ENCODE measurements at places on chromosomes 12 and 14.

DNA sequence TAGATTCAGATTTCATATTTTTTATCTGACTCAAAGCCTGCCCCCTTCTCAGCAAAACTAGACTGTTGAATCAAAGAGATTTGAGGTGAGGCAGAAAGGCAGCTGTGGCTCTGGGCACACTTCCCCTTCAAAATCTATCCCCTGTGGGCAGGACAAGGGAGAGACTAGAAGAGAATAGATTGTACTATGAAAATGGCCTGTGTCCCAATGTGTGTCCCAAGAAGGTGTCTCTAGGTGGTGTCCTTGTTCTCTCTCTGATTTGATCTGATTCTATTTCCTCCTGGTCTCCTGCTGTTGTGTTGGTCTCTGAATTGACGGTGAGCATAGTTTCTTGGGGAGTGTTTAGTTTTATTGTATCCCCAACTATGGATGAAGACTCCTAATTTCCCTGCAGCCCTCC, 565.8 kb upstream of the ATP2B1 start:
- no peak for DNase-seq

- DNase-seq, result no peak
Measured at GRCh38 chr14:36207500-36207899, 31.0 kb upstream of the PTCSC3 start.

DNA sequence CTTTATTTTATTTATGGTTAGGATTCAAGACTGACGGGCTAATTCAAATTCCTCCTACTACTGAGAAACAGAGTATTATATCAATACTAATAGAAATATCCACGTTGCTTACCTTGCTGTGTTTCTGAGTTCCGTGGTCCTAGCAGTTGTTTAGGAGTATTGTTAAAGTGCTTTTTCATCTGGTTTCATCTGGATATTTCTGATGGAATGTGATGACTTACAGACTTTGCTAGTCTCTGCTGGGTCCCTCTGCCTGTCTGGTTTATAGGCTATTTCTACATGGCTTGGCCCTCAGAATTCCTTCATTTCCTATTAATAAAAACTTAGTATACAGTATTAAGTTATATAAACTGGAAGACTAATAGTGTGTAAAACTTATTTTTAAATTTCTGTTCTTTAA, at the start of gene SMCO3:
Gene SMCO3, minus strand, starts transcription at position 169 of the 400 bp plus-strand sequence. CDS start 7,502 bp downstream, outside the sequence.
- DNase-seq, result no peak

DNA sequence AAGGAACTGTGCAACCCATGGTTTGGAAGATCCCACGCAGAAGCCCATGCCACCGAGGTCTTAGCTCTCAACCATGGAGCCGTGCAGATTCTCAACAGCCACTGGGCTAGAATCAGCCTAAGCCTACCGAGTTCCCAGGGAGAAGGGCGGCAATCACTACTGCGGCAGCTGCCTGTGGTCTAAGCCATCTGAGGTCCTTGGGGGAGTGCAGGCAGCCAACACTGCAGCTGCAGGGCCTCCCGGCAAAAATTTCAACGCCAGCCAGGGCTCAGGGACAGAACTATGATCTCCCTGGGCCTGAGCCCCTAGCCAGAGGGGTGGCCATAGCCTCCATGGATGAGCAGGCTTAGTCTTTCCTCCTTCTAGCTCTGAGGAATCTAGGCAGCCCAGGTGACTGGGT, 156.8 kb upstream of the CLEC14A start:
- no peak for DNase-seq

DNA sequence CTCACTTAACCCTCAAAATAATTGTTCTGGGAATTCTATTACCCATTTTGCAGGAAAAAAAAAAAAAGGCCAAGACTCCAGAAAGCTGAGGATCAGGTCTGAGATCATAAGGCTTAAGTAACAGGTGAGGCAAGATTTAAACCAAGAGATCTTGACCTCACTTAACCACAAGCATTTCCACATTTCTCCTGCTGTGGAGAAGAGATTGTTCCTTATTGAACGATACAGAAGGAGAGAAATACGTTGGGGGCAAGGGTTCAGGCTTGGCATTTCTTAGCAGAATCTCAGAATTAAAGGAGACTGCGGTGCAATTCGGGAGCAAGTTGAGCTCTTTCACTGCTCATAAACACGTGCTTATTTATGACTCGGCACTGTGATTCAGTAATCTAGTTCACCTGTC, 885.3 kb upstream of the TMEM132C start:
- no peak for DNase-seq

DNA sequence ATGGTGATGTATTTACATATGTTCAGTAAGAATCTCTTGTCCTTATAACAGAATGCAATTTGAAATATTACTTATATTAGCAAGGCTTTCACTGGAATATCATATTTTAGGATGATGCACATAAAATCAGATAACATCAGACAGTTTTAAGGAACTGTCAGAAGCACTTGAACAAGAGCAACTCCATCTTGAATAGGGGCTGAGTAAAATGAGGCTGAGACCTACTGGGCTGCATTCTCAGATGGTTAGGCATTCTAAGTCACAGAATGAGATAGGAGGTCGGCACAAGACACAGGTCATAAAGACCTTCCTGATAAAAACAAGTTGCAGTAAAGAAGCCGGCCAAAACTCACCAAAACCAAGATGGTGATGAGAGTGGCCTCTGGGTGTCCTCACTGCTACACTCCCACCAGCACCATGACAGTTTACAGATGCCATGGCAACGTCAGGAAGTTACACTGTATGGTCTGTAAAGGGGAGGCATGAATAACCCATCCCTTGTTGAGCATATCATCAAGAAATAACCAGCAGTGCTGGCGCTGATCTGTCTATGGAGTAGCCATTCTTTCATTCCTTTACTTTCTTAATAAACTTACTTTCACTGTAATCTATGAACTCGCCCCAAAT, 27.6 kb upstream of the ETV6 start:
- DNase-seq, result peak; percentile 62

- no peak for DNase-seq
Measured at GRCh38 chr14:62778852-62779251, 266.4 kb downstream of the KCNH5 start.

- DNase-seq, result no peak
Measured at GRCh38 chr12:51013441-51013840, 12.7 kb downstream of the SLC11A2 start.

GRCh38 chr14:76752744-76753143, 8.5 kb upstream of the VASH1 start:
- no peak for DNase-seq

DNA sequence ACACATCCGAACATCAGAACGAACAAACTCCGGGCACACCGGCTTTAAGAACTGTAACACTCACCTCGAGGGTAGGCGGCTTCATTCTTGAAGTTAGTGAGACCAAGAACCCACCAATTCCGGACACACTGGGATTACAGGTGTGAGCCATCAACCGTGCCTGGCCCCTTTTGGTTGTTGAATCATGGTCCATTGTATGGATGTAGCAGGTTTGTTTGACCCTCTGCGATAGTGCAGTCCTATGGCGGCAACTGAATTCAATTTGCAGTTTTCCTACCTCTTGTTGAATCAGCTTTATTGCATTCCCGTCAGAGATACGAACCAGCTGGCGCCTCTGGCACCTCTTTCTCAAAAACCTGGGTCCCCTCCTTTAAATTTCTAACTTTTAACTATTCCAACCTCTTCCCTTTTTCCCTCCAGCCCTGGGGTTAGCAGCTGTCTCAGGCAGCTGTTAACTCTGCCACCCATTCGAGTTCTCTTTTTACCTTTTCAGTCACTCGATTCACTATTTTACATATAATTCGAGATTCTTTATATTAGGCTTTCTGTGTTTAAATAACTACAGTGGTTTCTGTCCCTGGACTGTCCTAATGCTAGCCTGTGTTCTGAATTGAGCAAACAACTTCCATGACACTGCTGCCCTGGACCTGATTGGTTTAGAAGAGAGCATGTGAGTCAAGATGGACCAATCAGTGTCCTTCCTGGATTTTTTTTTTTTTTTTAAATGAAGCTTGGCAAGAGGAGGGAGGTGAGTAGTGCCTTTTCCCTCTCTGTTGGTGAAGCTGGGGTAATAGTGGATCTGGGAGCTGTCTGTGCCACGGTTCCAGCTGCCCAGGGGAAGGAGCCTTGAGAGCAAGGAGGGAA, 261.5 kb downstream of the PCNX1 start:
- DNase-seq, result no peak

- no peak for DNase-seq
Measured at GRCh38 chr12:18851271-18851670, 113.4 kb downstream of the CAPZA3 start.

DNA sequence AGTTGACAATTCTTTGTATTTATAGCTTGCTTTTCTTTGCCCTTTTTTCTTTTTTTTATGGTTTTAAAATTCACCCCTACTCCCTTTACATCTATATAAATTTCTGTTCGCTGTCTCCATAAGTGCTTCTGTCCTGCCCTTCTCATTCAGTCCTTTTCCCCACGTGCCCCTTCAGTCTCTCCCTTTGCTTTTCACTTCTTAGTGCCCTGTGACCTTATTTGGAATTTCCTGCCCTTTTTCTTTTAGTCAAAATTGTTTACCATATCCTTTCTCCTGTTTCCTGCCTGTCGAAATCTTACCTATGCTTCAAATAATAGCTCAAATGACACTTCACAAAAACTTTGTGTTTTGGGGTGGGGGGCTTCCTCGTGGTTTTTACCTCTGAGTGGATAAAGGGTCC, 6.0 kb downstream of the TMX1 start:
- no peak for DNase-seq

DNA sequence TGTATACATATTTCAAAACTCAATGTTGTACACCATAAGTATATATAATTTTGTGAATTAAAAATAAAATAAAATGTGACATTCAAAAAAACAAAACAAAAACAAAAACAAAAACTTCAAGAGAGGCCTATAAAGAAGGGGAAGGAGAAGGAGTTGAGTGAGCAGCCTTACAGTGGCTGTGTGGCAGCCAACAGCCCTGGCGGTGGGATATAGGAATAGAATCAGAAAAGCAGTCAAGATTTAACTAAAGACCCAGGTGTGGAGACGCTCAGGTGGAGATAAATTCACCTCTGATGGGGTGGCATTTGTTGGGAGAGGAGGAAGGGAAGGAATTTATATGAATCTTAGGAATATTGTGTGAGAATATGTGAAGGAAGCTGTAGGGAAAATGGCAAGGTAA, 41.8 kb upstream of the E2F7 start:
- no peak for DNase-seq

DNA sequence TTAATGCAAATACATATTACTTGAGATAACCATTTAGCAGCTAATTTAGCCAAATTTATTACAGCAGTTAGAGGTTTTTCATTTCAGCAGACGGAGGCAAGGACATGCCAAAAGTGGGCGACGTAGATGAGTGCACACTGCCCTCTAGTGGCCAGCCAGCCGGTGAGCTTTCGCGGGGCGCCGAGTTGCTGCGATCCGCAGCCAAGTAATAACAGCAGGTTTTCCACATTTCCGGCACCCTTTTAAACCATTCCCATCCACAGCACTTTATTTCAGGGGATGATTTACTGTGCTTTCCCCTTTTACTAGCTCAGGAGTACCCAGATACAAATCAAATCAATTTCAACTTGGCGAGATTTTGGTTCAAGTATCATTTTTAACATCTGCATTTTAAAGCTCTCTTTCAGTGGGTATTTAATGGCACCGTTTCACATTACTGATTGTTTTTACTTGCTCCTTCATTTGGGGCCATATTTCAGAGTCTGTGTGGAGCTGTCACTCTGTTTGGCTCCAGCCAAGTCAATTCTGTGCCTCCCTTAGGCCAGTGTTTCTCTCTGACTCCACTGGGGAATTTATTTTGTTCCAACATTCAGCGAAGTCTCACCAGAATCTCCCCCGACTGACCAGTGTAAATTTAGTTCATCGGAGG, 158.0 kb downstream of the EGLN3 start:
- peak; percentile 61 for DNase-seq

DNA sequence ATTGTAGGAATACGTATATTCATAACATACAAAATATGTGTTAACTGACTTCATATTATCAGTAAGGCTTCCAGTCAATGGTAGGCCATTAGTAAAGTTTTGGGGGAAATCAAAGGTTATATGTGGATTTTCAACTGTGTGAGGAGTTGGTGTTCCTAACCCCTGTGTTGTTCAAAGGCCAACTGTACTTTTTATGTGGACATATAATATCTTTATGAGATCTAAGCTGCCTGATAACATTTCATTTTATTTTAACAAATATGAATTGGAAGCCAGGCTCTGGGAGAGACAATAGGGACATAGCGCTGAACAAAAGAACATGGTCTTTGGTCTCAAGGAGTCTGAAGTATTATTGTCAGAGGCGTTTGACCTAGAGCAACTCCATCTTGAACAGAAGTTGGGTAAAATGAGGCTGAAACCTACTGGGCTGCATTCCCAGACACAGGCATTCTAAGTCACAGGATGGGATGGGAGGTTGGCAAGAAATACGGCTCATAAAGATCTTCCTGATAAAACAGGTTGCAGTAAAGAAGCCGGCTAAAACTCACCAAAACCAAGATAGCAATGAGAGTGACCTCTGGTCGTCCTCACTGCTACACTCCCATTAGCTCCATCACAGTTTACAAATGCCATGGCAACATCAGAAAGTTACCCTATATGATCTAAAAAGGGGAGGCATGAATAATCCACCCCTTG, 147.2 kb downstream of the KSR2 start:
- no peak for DNase-seq

- no peak for DNase-seq
Measured at GRCh38 chr14:81315341-81315740, 84.8 kb downstream of the STON2 start.

GRCh38 chr12:18008642-18009041, 81.4 kb downstream of the RERGL start:
- DNase-seq, result no peak

DNA sequence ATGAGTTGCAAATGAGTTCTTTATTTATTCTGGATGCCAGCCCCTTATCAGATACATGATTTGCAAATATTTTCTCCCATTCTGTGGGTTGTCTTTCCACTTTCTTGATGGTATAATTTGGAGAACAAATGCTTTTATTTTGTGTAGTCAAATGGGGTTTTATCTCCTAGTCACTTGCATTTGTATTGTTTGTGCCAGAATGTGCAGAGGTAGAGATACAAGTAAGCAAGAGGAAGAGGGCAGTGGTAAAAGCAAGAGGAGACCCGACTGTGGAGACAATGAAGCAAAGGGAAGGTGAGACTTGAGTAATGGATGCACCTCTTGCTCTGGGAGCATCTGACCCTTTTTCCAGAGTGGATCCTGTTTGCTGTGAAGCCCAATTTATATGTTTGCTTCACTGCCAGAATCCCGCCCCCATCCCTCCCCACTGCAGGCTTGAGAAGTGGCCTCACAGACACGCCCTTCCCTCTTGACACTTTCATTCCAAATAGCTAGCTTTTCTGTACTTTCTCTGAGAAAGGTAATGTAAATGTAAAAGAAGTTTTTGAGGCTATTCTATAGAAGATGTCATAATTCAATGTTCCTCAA, 786 bp upstream of the PFKM start:
- no peak for DNase-seq

- DNase-seq, result no peak
Measured at GRCh38 chr12:100860611-100861010, 66.0 kb downstream of the ANO4 start.

GRCh38 chr14:104900639-104901512, 23.8 kb upstream of the PLD4 start:
- DNase-seq, result no peak

DNA sequence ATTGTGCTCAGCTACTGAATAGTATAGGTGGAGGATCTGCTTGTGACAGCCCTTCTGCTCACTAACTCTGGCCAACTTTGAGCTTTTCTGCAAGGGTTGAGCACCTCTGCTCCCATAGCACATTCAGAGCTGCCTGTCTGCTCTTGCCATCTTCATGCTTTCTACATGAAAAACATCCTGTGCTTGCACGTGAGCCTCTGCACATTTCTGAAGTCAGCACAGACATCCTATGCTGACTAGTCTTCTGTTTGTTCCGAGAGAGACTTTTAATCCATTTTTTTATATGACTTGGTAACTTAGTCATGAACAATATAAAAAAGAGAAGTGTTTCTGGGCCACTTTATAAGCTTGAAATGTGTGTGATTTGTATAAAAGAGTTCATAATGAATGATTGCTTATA, 969.3 kb downstream of the TMTC2 start:
- DNase-seq, result no peak

All from CD8-positive, alpha-beta T cell (primary cell).